CD4-positive, alpha-beta T cell treated with Interleukin-6 for 4 hours (primary cell): ENCODE measurements at places on chromosomes 4 and X.

GRCh38 chr4:40912460-40913184, 162.9 kb downstream of the NSUN7 start:
- DNase-seq: no peak

DNA sequence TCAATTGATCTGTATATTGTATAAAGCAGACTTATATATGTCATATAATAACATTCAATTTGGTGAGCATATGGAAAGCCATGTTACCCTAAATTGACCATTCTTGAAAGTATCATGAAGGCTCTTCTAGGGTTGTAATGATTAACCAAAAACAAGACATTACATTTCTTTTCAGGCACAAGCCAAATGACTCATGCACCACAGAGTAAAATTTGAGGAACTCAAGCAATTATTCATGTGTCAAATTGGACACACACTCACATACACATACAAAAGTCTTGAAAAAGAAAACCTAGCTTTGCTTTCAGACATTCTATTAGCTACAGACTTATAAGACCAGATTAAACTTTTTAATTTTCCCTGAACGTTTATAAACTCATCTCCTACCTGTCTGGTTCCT, 146.5 kb upstream of the PCDH18 start:
- no peak for DNase-seq

DNA sequence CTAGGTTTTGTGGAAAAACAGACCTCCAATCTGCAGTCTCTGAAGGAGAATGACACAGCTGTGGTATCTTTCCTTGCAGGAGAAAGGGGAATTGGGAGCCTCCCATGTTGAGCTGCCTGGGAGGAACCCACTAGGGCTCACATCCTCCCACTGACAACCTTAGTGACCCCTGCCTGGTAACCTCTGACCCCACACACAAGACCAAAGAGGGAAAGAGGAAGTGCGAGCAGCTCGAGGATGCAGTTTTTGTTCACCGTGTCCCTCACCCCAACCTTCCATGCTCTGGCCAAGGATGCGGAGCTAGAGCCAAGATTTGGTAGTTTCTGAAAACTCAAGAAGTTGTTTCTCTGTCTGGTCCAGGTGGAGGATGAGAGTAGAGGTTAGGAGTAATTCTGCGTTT, 5.4 kb upstream of the ZXDA start:
- DNase-seq: no peak

GRCh38 chr4:43452948-43453347, 560.4 kb downstream of the GRXCR1 start:
- DNase-seq: no peak

DNA sequence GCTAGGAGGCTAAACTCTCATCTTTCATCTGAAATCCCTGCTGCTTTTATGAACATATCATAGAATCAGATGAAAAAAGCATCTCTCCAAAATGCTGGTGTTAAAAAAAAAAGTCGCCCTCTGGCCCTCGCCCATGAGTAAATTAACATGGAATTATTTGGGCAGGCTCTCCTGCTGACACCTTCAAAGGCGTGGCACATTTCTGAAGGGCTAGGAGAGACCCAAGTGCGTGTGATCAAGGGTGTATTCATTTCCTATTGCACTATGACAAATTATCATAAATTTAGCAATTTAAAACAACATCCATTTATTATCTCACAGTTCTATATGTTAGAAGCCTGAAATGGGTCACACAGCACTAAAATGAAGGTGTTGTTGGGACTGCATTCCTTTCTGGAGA, 5.1 kb downstream of the ANXA3 start:
- DNase-seq: no peak

DNA sequence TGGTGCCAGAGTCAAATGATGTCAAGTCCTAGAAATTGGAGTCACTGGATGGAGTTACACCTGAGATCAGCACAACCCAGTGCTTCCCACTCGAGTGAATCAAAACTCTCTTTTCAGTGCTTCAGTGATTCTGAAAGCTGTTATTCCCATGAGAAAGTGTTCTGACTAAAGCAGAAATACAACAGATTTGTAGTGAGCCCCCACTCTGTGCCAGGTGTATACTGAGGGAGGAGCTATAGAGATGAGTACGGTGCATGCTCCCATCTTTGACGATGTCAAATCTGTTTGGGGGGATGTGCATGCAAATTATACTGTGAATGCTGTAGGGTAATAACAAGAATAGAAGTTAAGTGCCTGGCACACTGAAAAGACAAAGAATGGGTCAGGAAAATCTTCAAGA, 330.2 kb downstream of the HS3ST1 start:
- no peak for DNase-seq

GRCh38 chr4:1196421-1197183, 24.2 kb upstream of the SPON2 start:
- no peak for DNase-seq

GRCh38 chr4:112311516-112311915, 14.3 kb downstream of the ALPK1 start:
- DNase-seq: no peak

- DNase-seq: no peak
Measured at GRCh38 chr4:133498149-133498548, 349.1 kb downstream of the PCDH10 start.

GRCh38 chrX:38881727-38882126, 80.5 kb downstream of the MID1IP1 start:
- DNase-seq: no peak

DNA sequence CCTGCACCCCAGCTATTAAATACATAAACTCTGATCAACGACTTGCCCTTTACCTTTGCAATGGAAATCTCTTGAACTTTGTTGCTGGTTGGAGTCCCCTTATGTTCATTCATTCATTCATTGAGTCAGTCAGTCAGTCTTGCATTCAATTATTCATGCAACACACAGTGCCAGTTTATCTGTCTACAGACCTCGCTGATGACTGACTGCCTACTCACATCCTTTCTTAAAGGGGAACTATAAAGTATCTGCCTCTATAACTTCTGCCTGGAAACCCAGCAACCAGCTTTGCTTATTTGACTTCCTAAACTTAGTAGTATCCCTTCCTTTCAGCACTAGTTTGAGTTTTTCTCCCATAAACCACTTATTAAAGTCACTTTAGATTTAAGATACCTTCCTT, 620.8 kb upstream of the ADGRL3 start:
- no peak for DNase-seq

- no peak for DNase-seq
Measured at GRCh38 chr4:109622626-109623025, 62.6 kb downstream of the MCUB start.

DNA sequence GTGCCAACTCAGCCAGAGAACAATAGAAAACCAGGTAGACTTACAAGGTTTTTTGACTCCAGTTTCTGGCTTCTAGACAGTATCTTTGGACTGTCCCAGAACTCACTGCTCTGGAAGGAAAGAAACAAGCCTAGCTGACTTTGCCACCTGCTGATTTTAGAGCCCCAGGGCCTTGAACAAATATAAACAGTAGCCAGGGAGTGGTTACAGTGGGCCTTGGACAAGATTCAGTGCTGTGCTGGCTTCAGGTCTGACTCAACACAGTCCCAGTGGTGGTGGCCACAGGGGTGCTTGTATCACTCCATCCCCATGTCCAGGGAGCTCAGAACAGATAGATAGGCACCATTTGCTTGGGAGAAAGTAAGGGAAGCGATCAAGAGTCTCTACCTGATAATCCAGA, 694.1 kb upstream of the ADGRL3 start:
- no peak for DNase-seq

DNA sequence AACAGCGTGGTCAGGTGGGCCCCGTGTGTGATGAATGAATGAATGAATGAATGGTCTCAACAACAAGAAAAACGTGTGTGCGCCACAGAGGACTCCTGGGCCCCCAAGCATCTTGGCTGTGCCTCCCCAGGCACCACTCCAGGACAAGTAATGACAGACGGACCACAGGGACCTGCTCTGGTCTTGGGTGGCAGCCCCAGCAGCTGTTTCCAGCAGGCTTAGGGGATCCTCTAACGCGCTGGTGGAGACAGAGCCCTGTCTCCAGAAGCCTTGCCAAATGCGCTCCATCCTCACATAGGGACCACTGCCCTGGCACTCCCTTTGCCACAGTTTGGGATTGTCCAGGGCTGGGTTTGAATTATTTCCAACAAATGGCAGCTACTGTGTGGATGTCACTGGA, 39.1 kb downstream of the PSAPL1 start:
- no peak for DNase-seq

GRCh38 chr4:186765673-186766546, 42.3 kb upstream of the FAT1 start:
- DNase-seq: no peak

DNA sequence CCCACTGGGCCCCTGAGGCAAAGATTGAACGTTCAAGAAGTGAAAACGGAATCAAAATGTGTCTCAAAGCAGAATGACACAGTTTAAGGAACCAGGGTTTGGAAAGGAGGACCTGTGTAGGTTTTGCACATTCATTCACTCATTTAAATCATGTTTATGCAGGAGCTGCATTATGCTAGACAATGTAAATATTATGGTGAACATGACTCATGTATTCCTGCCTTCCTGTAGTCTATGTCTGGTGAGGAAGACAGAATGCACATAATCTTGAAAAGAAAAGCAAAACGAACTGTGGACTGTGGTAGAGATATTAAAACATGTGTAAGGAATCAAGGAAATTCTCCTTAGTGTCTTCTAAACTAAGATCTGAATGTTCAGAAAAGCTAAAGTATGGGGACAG, 311.8 kb upstream of the SMIM31 start:
- no peak for DNase-seq

GRCh38 chr4:137209240-137209639, 323.1 kb downstream of the PCDH18 start:
- no peak for DNase-seq

- DNase-seq: no peak
Measured at GRCh38 chr4:130074096-130074495, 978.1 kb downstream of the C4orf33 start.

GRCh38 chr4:89837385-89837992, 528 bp upstream of the SNCA start:
- DNase-seq: peak; percentile 20

GRCh38 chrX:110172215-110172614, 145.7 kb downstream of the AMMECR1 start:
- DNase-seq: no peak

DNA sequence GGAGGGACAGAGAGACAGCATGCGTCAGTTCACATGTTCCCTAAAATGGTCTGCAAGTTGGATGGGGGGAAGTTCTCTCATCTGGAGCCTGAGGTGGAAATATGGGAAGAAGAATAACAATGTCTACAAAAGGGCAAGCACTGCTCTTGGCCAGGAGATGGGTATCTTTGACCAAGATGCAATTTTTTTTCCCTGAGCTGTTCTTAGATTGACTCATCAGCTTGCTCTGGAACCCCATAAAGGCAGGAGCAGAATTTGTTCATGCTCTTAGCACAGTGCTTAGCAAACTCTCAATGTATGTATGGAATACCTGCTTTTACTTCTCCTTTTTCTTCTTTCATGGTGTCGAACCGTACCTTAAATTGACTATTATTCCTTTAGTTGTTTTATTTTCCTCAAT, 90.5 kb upstream of the ZNF827 start:
- no peak for DNase-seq

DNA sequence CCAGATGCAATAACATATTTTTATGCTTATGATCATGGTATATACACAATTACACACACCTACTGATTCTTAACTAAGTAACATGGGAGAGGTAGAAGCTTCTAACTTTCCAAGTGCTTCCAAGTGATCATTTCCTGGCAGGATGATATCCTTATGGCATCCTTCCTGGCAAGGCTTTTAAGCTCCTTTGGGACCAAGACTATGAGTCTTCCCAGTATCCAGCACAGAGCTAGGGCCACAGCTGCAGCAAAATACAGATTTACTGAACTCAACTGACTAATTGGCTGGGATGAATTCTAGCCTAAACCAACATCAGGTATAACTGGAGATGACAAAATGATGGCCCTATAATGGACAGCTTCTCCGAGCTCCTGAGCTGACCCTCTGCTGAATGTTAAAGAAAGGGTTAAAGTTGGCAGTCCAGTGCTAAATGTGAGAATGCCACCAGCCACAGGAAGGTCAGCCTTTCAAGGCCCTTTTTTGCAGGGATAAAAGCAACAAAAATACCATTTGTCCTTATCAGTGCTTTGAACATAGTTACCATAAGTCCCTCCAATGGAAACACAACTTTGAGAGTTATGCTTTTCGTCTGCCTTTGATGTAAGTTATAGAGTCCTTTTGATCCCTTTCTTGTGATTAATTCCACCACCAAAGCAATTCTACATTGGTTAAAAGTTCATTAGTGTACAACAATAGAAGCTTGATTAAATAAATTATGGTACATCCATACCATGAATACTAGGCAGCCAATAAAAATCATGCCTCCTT, 73.4 kb downstream of the MGST2 start:
- DNase-seq: no peak

DNA sequence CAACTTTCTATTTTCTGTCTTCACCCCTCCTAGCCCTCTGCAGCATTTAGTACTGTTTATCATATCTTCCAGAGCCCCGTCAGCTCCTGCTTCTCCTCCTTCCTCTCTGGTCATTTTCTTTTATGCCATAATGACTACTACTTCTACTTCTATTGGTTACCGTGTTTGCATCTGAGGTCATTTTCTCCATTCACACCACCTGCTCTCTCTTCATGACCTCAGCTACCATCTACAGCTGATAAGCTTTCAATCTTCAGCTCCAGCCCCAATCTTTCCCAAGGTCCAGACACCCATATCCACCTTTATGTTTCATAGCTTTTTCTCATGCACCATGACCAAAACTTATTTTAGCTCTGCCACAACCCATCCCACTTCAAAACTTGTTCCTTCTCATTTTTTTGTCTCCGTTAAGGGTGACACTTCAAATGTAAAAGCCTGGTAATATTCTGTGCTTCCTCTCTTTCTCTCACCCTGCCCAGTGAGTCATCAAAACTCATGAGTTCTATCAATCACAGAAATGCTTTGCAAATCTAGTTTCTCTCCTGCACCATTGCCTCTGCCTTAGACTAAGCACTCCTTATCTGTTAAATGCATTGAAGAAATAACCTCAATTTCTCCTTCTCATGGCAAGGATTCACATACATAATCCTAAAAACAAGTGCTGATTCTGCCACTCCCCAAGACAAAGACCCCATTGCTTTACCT, 71.3 kb upstream of the IQCM start:
- DNase-seq: no peak

DNA sequence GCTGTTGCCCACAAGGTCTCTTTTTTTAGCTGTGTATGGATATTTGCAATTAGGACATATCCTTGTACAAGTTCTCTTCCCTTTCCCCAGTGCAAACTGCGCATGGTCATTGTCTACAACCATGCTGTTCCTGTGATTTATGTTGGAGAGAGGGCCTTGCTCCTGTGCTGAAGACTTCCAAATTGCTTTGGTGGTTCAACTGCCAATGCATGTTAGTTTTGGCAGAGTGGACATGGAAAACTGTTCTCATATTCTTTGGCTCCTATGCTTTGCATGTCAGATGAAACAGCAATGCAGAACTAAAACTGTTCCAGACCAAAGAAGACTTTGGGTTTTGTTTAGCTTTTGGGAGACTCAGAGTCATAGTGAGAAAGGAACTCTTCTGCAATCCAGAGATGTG, 148.8 kb upstream of the EDNRA start:
- no peak for DNase-seq

GRCh38 chr4:98639108-98639507, 19.3 kb downstream of the TSPAN5 start:
- DNase-seq: no peak
